Ovary (tissue), 10 donors: ENCODE measurements at places on chromosomes 5 and 9. TPM values are rescaled to one million over a fixed set of nuclear protein-coding genes. Genes with fewer than 3 reads are reported as not detected.

FOXD4L4 gene
- not detected for total RNA-seq

POU5F2 gene
- 3.0 TPM for total RNA-seq

LHX6 gene
- total RNA-seq = 6.9 TPM

NRARP gene
- 10.0 TPM for total RNA-seq

ATP6V1G1 gene
- total RNA-seq = 106 TPM

CDX1 gene
- 0.92 TPM for total RNA-seq

NEURL1B gene
- 75.1 TPM for total RNA-seq

PCDHB10 gene
- 4.1 TPM for total RNA-seq

FNBP1 gene
- 49.0 TPM for total RNA-seq

DEPDC1B gene
- 1.1 TPM for total RNA-seq

C6 gene
- 4.5 TPM for total RNA-seq

RASEF gene
- 1.0 TPM for total RNA-seq

RUFY1 gene
- 35.6 TPM for total RNA-seq
